ENCODE measurements at places on chromosomes 6 and 20. TPM values are rescaled to one million over a fixed set of nuclear protein-coding genes. Genes with fewer than 3 reads are reported as not detected.

The FAM209A gene
- 0.31 TPM for polyA plus RNA-seq

The PHACTR1 gene
- 0.55 TPM for polyA plus RNA-seq

The TEAD3 gene
- 29.1 TPM for polyA plus RNA-seq

The PAK5 gene
- polyA plus RNA-seq, result 0.21 TPM

The WFDC5 gene
- polyA plus RNA-seq, result 4.5 TPM

The VSTM2L gene
- 0.26 TPM for polyA plus RNA-seq

The F13A1 gene
- polyA plus RNA-seq, result 4.5 TPM

The GPR63 gene
- polyA plus RNA-seq, result 0.18 TPM

The LST1 gene
- 6.9 TPM for polyA plus RNA-seq

The SLC22A3 gene
- 5.8 TPM for polyA plus RNA-seq

The KCNK16 gene
- polyA plus RNA-seq, result not detected

The ABHD16B gene
- polyA plus RNA-seq, result 0.92 TPM

The RSPH9 gene
- 0.14 TPM for polyA plus RNA-seq

Data from esophagus (tissue), 2 donors.